ENCODE measurements at places on chromosomes 16 and 17. TPM values are rescaled to one million over a fixed set of nuclear protein-coding genes. Genes with fewer than 3 reads are reported as not detected.

GRCh38 chr16:21125191-21125590 lies 25.5 kb downstream of the DNAH3 start:
- DNase-seq: no peak

DNA sequence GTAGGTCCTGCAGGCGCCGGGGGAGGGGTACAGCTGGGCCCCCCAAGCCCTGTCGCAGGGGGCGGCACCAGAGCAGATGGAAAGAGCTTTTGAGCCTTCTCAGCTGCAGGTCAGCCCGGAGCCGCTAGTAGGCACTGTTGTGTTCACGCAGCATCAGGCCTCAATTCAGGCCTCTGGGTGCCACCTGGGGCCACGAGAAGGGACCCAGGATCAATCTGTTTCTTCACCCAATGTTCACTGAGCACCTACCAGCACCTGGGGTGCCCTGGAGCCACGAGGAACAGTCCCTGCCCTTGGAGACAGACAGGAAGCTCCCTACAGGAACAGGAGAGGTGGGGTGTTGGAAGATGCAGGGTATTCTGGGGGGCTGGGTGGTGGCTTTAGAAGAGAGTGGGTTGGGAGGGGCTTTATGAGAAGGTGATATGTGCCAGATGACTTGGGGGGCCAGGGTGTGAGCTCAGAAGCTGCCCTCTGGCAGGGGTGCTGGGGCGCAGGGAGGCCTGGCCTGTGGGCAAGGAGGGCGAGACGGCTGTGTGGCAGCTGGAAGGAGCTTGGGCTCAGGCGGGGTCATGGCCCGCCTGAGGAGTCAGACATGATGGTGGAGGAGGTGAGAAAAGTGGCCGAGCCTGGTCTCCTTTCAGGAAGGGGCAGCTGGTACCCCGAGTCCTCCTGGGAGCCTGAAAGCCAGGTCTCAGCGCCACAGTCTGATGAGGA lies 121.9 kb upstream of the GSE1 start:
- no peak for DNase-seq

DNA sequence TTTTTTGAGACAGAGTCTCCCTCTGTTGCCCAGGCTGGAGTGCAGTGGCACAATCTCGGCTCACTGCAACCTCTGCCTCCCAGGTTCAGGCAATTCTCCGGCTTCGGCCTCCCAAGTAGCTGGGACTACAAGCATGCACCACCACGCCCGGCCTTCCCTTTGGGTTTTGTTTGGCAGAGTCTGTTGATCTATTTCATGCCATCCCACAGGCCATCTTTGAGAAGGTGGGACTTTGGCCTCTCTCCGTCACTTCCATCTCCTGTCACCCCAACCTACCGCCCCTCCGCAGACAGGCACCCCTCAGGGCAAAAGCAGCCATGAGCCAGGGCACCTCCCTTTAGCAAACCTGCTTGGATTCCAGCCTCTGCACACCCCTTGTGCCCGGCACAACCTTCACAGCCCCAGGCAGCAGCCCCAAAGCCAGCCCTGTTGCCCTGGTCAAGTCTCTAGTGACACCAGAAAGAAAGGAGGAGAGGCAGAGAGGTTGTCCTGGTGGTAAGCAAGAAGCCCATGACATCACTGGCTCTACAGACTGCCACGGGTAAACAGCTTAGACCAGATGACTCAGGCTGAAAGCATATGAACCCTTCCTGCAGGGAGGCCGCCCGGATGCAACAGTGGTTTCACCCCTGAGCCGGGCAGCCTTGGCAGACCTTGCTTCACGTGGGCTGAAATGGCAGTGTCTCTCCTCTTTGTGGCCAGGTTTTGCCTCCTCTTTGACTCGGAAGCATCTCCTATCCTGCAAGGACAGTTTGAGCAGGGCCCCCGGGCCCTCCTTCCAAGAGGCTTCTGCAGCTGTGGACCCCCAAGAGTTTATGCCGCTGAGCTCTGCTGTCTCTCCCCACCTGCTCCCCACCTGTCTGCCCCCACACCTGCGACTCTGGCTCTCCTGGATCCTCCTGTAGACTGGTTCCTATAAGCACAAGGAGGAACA lies 8.1 kb upstream of the TIMP2 start:
- peak; percentile 95 for DNase-seq

GRCh38 chr17:3972931-3973330 lies 8.7 kb upstream of the ATP2A3 start:
- no peak for DNase-seq

- DNase-seq: no peak
Observed at GRCh38 chr16:67326472-67327309, at the start of the genes KCTD19 and LRRC36. Gene KCTD19, minus strand, starts transcription at chr16:67326741. Its CDS starts 34 bp downstream, at chr16:67326707. Gene LRRC36, plus strand, starts transcription at chr16:67326815. Its CDS starts 48 bp downstream, at chr16:67326863.

GRCh38 chr17:41480136-41480535 lies 815 bp downstream of the KRT35 start:
- DNase-seq: no peak

Gene STH
- not detected for total RNA-seq

Gene PERCC1
- total RNA-seq: not detected

Gene KRT36
- total RNA-seq: not detected
